ENCODE measurements at places on chromosomes 2 and 18.

DNA sequence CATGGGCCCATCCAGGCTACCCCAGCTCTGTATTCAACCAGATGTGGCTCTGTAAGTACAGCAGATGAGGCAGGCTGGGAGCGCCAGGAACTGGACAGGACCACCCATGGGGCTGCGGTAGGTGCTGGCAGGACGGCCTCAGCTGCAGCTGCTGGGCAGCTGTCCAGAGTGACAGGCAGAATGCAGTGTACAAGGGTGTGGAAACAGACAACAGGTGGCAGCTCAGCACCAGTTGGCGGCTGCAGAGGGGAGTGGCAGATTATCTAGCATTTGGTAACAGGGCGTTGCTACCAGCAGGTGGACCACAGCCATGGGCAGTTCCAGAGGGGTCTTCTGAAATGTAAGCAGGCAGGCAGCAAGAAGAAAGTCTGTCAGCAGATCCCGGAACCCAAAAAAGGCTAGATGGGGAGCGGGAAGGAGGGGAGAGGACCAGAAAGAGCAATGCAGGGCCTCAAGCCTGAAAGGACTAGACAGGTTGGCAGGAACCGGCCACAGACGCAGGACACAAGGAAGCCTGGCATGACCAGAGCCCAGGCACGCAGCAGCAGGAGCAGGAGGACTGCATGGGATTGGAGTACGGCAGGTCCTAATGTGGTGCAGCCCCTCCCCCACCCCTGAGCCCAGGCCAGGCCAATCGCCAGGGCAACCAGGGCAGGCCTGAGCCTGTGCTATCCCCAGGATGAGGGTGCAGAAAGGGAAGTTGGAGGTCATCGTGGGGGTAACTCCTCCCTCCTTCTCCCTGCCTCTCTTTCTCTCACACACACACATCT lies 24.7 kb downstream of the PKDCC start:
- DNase-seq = no peak

- no peak for DNase-seq
Measured at GRCh38 chr18:5627776-5628511, 84.1 kb upstream of the EPB41L3 start.

GRCh38 chr18:30113454-30113853 lies 929.1 kb downstream of the DSC3 start:
- no peak for DNase-seq

GRCh38 chr2:29777161-29777560 lies 144.2 kb downstream of the ALK start:
- no peak for DNase-seq

- no peak for DNase-seq
Measured at GRCh38 chr2:190959911-190960788, 53.8 kb downstream of the STAT1 start.

DNA sequence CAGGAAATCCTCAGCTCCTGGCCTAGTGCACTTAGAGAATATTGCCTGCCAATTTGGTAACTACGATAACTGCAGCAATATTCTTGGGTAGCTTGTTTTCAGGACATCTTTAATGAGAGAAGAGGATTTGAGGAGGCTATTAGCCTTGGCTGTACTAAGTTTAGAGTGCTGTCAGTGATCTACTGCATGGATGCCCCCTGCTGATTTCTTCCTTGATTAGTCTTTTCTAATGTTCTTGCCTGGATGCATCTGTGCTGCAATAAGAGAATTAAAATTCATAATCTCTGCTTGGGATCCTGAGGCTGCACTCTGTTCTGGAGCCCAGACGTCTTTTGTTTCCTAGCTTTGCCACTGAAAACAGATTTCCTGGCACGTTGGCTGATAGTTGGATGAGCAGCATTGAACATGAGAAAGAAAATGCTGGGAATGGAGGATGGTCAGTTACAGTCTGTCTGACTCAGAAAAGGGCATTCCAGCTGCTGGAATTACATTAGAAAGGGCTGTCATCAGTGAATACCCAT lies 115.4 kb downstream of the CCDC85A start:
- DNase-seq = no peak

- no peak for DNase-seq
Measured at GRCh38 chr2:73359915-73360697, 25.5 kb upstream of the ALMS1 start.

DNA sequence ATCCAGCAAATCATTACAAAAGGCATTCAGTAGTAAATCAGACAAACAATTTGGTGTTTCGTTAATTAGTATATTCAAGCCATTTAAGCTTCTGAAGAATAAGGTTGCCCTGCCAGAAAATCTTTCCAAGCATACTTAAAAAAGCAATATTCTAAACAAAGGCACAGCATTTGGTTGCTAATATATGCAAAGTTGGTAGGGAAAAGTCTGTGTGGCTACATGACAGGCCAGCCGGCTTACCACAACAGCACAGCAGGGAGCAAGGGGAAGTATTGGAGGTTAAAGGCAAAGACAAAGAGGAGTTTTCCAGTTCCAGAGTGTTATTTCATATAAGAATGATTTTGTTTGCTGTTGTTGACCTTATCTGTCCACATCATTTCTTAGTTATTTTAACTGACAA lies 282.3 kb downstream of the MBD5 start:
- DNase-seq = no peak

DNA sequence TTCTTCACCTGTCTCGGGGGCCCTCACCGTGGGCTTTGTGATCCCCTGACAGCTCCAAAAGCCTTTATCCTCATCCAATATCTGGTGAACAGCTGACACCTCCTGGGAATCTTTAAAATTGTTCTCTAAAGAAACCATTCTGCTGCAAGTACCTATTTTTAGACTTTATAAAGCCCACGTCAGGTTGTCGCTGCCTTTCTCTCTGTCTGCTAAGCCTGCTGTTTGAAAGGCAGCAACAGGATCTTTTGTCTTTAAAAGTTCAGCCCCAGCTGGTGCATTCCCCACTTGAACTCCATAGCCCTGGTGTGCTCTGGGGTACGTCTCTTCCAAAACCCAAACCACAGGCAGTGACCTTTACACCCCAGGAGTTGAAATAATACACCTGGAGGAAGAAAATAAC lies 145.0 kb downstream of the NEDD4L start:
- no peak for DNase-seq

GRCh38 chr2:159131914-159132281 lies 154.6 kb downstream of the WDSUB1 start:
- no peak for DNase-seq

DNA sequence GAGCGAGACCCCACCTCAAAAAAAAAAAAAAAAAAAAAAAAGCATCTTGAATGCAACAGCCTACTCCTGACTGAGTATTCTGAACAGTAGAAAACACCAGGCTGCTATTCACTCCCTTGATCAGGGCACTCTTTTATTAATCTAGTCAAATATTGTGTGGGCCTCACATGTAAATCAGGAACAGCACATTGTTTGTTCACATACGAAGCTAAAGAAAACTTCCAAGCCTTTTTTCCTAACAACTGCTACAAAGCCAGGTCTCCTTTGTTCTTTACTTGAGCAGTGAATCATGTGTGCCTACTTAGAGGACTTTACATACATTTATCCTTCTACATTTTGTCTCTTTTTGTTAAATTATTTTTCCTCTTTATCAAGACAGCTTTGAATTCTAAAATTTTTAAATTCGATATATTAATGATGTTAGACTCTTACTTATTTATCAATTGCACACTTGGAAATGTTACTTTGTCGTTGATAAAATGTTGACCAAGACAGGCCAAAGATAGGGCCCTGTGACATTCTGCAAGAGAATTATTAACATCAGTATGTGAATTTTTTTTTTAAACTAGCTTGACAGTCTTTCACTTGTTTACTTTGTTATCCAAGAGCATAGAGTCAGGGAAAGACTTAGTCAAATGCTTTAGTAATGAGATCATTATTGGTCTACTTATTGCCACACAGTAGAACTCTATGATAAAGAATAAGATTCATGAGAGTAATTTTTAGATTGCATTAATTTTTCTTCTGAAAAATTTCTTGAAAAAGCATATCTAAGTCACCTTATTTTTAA lies 13.2 kb downstream of the SPATS2L start:
- no peak for DNase-seq

- no peak for DNase-seq
Measured at GRCh38 chr2:3505771-3506170, 13.6 kb downstream of the ADI1 start.

DNA sequence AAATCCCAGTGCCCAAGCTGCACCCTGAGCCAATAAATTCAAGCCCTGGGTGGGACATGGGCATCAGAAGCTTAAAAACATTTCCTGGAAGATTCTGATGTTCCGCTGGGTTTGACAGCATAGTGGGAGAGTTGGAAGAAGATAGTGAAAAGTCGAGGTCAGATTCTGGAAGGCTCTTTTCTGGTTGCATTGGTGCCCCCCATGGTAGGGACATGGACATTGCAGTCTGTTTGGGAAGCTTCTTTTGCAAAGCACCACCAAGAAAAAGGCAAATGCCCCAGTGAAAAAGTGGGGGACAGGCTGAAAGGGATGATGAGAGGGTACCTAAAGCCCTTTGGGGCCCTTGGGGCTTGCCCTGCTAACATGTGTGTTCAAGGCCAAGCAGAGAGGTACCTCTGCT lies 21.0 kb downstream of the MERTK start:
- no peak for DNase-seq

DNA sequence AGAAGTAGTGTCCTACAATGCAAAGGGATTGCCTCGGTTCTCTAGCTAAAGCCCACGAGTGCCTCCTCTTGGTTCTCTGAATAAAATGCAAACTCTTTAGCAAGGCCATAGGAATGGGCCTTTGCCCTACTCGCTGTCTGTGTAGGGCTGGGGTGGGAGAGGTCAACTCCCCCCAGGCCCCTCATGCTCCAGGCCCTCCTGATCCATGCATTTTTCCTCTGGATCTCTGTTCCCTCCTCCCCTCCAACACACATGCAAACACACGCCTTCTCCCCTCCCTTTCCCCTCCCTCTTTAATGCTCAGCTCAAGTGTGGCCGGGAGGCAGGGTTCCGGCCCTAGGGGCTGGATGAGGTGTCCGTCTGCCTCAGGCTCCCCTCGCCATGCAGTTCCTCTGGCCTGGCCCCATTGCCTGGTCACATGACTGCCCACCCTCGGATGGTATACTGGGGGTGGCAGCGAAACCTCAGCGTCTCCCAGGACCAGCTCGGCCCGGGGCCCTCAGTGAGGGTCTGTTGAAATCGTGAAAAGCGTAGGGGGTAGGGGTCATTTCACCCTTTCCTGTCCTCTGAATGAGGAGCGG lies 14.9 kb upstream of the KLF11 start:
- DNase-seq = no peak

- no peak for DNase-seq
Measured at GRCh38 chr2:550860-551567, 126.2 kb downstream of the TMEM18 start.

GRCh38 chr18:9708057-9708433 lies at the start of gene RAB31:
RAB31 (plus strand) TSS chr18:9708301; CDS start chr18:9708406, 105 bp downstream.
- DNase-seq = no peak
